ENCODE measurements at places on chromosomes 3 and 15.

DNA sequence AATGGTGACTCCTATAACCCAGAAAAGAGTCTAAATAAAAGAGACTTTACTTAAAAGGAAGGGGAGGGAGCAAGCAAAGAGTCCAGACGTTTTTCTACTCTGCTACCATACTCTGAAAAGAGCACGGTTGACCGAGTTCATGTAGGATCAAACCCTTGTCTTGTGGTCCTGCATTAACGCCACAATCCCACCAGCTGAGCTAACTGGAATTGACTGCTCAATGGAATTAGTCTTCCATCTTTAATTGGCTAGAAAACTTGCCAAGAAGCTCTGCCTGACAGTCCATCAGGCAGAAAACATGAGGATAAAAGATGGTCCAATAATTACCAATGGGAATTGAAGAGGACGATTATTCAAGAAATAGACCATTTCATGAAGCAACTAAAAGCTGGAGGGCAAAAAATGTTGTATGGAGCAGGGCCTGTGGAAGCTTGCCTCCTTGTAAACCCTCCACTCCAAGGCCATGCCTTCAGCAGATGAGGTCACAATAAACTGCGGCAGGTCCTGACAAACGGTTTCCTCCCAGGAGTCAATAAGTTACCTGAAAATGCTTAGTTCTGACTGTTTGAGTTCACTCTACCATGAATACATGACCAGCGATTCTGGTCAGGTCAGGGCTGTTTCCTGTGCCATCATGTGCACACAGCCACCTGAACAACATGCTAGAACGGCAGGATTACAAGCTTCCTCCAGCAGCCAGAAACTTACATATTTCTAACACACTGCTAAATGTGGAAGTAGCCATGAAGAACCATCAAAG is 35.6 kb upstream of the ARHGEF3 start:
- no peak for DNase-seq

GRCh38 chr3:140830391-140830790 is 111.2 kb upstream of the SLC25A36 start:
- DNase-seq, result no peak

DNA sequence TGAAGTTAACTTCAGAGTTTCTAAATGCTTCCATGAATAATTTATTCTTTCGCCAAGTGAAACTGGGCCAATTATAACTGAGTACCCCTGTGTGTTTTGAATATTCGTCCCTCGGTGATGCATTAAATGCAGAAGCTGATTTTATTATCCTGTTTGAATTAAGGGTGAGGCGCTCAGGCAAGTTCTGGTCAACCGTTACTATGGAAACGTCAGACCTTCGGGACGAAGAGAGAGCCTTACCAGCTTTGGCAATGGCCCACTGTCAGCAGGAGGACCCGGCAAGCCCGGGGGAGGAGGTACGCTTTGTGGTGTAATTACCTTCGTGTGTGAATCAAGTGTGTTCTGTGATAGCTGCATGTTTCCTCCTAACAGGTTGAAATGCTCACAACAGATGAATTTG is 239.8 kb downstream of the ITPR1 start:
- no peak for DNase-seq

DNA sequence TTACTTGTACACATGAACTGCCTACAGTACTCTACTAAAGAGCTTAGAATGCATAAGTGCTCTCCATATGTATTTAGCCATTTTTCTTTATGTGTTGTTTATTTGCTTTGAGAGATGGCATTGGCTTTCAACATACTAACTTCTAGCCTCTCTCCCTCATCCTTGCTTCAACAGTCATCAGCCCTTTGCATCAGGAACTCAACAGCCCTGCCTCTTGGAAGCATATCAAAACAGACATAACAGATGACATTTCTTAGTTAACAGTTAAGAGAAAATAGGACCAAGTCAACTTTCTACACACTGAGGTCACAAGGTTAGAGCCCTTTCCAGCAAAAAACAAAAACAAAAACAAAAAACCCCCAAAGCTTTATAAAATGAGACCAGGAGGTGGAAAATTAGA is 145.6 kb downstream of the TCF12 start:
- DNase-seq, result no peak

DNA sequence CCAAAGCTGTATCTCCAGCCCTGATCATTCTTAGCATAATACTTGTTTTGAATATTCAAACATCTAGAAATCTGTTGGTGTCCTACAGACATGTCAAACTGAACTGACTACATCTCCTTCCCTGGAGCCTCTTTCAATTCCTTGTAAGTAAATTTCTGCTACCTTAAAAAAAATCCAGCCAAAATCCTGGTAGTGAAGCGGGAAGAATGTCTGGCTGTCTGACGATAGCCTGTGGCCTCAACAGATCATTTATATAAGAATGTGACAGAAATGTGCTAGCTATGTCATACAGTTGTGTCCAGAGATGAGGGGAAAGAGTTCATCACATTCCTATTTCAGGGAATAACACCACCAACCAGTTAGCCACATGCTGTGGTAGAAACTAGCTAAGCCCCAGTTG is 18.6 kb upstream of the TM6SF1 start:
- DNase-seq, result no peak

GRCh38 chr15:77846986-77847385 is 214.3 kb upstream of the LINGO1 start:
- no peak for DNase-seq

- no peak for DNase-seq
Observed at GRCh38 chr3:183378951-183379350, 49.5 kb downstream of the MCF2L2 start.

DNA sequence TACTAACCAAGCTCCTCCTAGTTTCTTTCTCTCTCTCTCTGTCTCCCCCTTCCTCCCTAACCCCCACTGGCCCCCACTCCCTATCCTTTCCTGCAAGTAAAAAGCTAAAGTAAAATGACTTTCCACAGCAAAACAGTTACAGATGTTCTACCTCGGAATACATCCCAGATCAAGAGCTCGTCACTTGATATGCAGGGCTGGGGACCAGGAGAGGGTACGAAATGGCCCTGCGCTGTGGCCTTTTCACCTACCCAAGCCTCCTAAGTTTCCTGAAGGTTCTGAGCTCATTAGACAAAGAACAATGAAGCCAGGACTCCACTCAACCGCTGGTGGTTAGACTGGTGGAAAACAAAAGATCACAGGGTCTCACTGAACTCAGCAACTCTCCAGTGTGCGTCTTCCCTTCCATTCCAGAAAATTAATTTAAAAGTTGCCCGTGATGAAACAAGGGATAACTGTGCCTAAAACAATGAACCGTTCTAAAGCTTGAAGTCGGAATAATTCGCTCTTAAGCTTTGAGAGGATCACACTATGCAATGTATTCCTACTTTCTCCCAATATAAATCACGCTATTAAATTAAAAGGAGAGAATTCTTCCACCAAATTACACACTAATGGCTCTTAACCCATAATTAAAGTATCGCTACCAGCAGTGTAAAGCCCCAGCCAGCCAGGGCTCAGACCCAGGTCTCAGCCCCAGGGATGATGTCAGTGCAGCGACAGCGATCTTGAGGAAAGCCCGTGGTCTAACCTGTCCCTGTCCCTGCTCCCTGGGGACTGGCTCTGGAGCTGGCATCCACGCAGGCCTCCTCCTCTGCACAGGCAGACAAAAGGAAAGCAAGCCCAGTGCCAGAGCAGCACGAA is 5.0 kb downstream of the VGLL4 start:
- DNase-seq, result no peak

GRCh38 chr3:165697910-165698309 is 139.3 kb downstream of the BCHE start:
- DNase-seq, result no peak

DNA sequence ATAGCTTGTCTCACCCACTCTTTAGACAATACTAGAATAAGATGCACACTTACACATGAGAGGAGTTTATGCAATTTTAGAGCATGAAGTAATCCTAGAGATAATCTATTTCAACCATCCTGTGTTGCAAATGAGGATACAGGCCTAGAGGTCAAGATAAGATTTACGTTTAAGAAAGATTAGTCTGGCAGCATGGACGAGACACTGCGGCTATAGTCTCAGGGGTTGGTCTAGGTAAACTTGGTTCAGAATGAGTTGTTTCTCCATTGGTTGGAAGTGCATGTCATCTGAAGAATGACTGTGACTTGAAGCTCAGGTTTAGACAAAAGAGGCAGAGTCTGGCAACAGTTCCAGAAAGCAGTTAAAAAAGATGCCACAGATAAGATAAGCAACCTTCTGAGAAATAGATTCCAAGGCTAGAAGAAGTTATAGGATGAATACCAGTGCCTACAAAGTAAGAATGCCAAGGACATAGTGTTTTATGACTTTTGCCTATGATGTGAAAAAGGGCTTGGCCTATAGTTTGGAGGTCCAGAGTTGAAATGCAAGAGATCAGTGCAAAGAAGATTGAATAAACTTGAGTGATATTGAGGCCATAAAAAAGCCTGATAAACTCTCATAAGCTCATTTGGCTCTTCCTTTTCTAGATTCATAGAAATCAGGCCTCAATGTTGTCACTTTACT is 631.0 kb downstream of the SQOR start:
- DNase-seq, result no peak

- DNase-seq, result no peak
Observed at GRCh38 chr15:73633991-73634495, 854 bp upstream of the NPTN start.

DNA sequence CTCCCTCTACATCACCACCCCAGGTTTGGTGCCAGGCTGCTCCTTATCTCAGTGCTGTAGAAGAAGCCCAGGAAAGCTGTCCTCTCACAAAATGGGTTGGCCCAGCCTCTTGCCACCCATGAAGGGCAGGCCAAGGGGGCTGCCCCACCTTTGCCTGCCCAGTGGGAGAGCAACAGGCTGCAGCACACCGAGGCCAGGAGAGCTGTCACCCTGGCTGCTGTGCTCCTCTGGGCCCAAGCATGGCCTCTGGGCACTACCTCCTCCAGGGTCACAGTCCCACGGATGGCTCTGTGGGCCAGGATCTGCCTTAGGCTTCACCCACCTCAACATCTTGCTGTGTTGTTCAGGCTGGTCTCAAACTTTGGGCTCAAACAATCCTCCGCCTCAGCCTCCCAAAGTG is 6.4 kb upstream of the STAB1 start:
- DNase-seq, result no peak

DNA sequence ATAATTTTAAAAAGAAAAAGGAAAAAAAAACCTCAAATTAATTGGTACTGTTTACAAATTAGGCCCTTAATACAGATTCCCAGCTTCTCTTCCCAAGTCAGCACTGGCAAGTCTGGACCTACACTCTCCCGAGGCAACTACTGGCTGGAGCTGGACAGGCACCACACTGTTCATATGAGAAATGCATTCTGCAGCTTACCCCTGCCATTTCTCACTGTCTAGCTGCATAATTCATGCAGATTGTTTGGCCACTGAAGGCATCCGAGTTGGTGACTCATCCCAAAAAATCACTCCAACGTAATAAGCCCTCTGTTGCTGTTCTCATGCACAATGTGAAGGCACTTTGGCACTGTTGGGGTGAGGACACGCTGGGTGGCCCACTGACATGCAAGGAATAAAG is 45.3 kb downstream of the ROPN1B start:
- DNase-seq, result no peak

DNA sequence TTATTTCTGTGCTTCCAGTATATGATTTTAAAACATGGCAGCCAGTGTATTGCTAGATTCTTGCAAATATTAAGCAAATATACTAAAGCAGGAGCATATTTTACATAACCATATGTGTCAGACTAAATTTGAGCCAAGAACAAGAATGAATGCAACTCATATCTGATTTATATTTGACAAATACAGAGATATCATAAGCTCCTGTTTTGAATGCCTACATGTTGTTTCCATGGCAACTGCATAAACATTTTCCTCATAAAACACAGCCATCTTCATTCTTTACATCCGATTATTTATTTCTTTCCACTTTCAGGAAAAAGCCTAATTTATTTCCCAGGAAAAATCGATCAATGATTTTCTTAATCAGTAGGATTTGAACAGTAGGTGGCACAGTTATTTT is 172.2 kb upstream of the TSPAN3 start:
- DNase-seq, result no peak

- no peak for DNase-seq
Observed at GRCh38 chr15:100007609-100008008, 274.4 kb upstream of the LYSMD4 start.

DNA sequence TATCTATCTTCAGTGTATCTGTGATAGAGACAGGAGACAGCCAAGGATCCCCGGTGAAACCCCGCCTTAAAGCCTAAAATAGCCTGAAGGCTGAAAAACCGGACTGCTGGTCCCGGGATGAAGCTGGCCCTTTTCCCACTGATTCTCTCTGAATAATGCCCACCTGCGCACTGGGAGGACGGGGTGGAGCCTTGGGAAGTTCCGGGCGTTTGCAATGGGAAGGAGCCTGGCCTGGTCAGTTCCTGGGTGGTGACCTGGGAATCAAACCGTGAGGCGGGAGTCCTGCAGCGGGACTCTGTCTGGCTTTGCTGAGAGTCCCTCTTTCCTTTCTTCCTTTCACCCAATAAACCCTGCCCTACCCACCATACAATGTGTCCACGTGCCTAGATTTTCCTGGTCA is 157.9 kb downstream of the C3orf38 start:
- no peak for DNase-seq

GRCh38 chr3:19711160-19711782 is 222.7 kb downstream of the EFHB start:
- DNase-seq, result no peak

GRCh38 chr3:53357458-53357857 is 10.1 kb upstream of the DCP1A start:
- DNase-seq, result no peak

DNA sequence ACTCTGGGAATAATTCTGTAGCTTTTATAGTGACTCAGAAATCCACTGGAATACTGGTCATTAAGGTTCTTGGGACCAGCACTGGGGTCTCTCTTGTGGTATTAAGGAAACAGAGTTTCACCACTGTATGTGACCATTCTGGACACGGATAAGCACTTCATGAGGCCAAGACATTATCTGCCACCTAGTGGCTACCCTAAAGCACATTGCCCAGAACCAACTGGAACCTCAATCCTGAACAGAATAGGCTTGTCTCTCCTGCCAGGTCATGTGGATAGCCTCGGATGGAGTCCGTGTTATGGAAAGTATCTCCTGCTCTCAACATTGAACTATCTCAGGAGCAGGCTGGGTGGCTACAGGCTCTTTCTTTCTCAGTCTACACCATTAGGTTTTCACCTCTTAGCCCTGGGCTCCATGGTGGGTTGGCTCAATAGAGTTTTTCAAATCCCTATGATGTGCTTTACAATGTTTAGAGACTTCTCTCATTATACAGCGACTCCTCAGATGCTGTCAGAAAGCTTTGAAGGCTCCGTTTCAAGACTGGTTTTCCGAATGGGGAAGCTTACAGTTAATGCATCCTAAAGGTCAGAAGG is 167.6 kb upstream of the ST8SIA2 start:
- DNase-seq, result no peak

All from activated gamma-delta T cell (primary cell).